ENCODE measurements at places on chromosomes 1 and 21.

GRCh38 chr1:118300808-118301207 lies 115.8 kb upstream of the SPAG17 start:
- DNase-seq: no peak

GRCh38 chr1:31410871-31411270 lies 2.1 kb upstream of the SERINC2 start:
- DNase-seq: no peak

DNA sequence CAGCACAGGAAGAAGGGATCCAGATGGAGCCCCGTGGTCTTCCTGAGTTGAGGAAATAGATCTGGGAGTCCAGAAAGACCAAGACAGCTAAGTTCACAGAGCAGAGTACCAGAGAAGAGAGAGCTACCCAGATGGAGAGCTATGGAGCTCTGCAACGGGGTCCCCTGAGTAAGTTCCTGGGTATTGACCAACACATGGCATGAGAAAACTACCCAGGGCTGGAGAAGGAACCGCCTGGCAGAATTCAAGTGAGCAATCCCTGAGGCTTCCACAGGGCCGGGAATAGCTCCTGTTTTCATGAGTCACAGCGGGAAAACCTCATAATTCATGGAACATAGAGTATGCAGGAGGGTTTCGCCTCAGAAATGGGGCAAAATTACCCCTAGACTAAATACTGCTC lies 19.7 kb downstream of the STPG1 start:
- DNase-seq: no peak

DNA sequence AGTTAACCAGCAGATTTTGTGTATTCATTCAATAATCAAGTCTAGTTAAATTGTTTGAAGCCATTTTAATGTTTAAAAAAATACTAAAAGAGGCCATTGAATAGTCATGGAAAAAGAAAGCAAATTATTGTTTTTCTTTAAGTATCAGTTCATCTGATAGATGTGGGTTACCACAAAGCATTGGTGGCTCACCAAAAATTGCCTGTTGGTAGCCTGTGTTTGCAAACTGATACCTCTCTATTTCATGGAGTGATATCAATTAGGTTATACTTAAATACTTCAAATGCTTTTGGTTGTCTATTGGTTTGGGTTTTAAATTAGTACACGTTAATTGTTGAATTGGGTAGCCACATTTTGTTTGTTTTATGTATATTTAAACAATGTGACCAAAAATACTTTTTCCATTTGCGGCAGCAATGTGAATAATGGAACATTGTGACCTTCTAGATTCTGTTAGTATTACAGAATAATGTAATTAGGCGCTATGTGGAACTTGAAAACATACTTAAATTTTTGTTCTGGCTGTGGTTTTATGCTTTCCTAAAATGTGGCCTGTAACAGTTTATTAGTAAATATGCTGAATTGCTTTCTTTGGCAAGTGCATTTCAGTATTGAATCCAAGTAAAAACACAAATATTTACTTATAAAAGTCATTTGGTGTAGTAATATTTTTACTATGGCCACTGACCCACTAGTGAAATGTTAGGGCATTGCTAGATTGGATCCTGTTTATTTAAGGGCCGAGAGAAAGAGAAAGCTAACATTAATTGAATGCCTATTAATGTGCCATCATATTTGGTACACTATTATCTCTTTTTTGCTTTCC lies 37.1 kb upstream of the NBL1 start:
- no peak for DNase-seq

GRCh38 chr21:41600116-41600515 lies 92.2 kb upstream of the TMPRSS2 start:
- no peak for DNase-seq

DNA sequence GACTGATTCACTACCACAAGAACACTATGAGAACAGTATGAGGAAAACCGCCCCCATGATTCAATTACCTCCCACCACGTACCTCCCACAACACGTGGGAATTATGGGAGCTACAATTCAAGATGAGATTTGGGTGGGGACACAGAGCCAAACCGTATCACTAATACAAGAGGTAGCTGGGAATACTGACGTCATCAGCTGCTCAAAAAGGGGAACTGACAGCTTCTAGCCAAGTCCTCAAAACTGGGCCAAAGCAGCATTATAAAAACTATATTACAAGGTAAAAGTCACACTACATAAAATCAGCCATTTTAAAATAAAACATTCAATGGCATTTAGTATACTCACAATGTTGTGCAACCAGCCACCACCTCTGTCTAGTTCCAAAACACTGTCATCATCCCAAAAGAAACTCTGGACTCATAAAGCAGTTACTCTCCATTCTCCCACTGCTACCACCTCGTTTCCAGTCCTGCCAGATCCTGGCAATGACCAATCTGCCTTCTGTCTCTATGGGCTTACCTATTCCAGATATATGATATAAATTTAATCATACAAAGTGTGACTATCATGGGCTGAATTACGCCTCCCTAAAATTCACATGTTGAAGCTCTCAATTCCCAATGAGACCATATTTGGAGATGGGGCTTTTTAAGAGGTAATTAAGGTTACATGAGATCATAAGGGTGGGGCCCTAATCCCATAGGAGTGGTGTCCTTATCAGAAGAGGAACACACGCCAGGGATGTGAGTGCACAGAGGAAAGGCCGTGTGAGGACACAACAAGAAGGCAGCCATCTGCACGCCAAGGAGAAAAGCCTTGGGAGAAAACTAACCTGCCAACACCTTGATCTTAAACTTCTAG lies 192.1 kb downstream of the SETD4 start:
- DNase-seq: no peak

- DNase-seq: no peak
These were observed 103.3 kb downstream of the RABGAP1L start for GRCh38 chr1:174262349-174263241.

GRCh38 chr1:179818743-179819173 lies 58.8 kb downstream of the TOR1AIP2 start:
- no peak for DNase-seq

DNA sequence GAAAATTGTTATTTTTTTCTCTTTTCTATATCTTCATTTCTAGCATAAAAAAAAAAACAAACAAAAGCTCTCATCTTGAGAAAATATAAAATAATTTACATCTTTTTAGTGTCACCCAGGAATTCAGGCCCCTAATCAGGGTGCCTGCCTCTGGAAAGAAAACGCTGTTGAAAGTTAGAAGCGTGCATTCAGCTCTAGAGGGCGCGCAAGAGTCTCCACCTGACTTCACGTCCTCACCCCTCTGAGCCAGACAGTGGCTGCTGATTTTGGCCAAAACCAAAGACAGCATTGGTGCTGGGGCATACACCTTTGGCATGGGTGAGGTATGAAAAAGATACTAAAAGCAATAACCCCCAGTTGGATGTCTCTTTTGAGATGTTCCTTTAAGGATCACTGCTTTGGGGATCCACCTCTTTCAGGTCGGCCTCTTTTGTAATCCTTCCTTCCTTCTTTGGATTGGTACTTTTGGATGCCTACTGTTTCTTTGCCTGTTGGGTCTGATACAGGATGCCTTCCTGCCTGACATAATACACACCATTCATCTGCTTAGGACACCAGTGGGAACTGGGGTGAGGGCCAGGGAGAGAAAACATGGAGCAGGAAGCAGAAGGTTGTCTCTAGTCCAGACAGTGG lies 77.6 kb upstream of the CHRM3 start:
- DNase-seq: no peak

GRCh38 chr1:199851439-199852140 lies 175.9 kb upstream of the NR5A2 start:
- no peak for DNase-seq

DNA sequence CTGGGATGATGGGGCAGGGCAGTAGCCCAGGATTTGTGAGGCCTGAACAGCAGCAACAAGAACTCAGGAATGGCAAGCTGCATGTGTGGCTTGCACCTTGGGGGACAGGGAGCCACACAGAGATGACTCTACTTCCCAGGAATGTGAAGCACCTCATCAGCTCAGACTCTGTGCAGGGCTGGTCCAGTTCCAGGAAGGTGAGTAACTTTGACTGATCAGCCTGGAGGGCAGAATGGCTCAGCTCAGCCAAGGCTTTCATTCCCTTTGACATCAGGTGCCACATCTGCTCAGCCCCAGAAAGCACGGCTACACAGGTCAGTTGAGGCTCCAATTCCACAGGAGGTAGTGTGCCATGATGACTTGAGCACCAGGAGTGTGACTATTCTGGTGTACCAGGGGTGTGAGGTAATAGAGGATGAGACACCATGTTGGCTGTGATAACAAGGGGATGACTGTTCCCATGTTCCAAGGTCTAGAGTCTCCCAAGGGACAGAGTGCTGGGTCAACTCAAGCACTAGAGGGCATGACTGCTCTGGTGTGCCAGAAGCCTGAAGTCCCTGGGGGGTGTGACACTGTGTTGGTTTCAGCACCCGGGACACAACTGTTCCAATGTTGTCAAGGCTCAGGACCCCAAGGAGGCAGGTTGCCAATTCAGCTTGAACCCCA lies 625.8 kb upstream of the ADGRL2 start:
- DNase-seq: no peak

- DNase-seq: no peak
These were observed 1.2 kb upstream of the DENND1B start for GRCh38 chr1:197776351-197777105.

DNA sequence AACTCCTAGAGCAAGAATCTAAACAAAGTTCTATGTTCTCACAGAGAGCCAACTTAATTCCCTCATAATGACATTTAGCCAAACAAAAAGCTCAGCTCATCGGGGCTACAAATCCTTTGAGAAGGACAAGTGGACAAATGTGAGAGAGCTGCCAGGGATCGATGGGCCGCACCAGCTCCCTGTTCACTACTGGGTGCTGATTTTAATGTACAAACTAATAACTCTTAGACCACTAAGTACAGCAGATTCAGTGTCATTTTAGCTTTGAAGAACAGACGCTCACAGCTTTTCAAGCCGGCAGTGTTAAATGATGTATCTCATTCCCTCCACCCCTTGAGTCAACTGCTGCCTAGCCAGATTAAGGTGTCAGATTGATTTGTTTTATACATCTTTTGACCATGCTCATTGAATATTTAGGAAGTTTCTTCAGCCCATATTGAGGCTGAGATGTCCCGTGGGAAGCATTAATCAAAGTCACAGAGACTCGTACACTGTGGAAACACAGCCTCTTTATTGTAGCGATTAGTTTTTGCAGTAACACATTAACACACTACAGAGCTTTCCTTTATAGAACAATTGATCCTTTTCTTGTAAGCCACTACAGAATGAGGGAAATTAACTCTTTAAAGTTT lies 21.1 kb downstream of the PROX1 start:
- DNase-seq: no peak

- no peak for DNase-seq
These were observed at the start of gene PGLYRP4 for GRCh38 chr1:153348511-153349362. PGLYRP4 (minus strand) TSS chr1:153348841; CDS start chr1:153347932, 909 bp downstream.

GRCh38 chr1:218510153-218510772 lies 165.1 kb downstream of the TGFB2 start:
- no peak for DNase-seq

DNA sequence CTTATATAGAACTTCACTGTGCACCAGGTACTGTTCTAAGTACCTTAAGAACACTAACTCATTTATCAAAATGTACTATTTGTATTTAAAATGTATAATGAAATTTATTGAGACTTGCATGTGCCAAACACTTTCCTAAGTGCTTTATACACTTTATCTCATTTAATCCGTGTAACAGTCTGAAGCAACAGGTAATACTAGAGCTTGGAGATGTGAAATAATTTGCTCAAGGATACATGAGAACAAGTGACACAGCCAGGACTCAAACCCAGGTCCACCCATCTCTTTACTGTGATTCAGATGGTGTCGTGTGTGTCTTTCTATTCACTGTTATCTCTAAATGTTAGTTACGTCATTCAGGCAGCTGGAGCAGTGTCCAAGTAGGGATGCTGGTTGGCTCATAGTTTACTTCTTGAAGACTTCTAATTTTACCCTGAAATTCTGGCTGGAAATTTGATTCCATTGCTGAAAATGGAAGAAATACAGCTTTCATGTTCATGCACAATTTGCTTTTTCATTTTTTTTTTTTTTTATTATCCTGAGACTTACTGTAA lies 169.7 kb upstream of the UBE2U start:
- DNase-seq: no peak

DNA sequence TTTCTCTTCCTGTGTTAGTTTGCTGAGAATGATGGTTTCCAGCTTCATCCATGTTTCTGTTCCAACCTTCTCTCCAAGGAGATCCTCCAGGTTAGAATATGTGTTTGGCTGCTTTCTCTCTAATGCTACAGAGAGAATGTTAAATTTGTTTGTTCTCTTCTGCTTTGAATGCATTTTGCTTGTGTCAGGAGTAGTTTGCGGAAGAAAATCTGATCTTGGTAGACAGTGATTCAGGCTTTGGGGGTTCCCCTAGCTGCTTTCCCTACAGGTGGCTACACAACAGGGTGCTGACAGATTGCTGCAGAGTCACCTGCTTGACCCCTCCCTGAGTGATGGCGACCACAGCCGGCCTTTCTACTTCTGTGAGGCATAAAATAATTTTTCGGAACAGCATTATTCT lies 41.8 kb downstream of the MACO1 start:
- DNase-seq: no peak

- peak; percentile 52 for DNase-seq
These were observed 107.5 kb downstream of the HIVEP3 start for GRCh38 chr1:41811051-41811795.

DNA sequence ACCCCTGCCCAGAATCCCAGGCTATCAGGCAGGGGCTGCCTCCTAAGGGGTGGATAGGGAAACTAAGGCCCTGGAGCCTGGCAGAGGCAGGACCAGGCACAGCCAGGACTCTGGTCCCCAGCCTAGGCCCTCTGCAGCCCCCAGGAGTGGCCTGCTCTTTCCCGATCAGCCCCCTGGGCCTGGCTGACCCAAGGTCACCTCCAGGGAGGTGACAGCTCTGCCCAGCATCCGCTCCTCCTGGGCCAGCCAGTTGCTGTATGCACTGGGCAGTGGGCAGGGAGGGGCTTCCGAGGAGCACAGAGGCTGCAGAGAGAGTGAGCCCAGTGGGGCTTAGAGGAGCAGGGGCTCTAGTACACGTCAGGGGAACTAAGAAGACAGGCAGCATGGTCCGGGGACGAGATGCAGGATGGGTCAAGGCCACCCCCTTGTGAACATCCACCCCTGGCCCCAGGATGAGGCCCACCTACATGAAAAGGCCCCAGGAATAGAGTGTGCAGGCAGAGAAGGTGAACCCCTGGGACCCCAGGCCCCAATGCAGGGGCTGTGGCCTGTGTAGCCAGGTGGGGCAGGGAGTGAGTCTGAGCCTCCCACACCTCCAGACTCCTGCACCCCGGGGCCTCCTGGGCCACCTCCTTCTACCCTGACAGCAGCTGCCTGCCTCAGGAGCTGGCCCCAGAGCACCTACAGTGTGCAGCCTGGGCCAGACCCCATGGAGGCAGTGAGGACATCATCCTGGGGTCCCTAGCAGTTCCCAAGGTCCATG lies 32.8 kb downstream of the WNT9A start:
- DNase-seq: no peak

- DNase-seq: no peak
These were observed 26.2 kb downstream of the UBIAD1 start for GRCh38 chr1:11299225-11299574.

DNA sequence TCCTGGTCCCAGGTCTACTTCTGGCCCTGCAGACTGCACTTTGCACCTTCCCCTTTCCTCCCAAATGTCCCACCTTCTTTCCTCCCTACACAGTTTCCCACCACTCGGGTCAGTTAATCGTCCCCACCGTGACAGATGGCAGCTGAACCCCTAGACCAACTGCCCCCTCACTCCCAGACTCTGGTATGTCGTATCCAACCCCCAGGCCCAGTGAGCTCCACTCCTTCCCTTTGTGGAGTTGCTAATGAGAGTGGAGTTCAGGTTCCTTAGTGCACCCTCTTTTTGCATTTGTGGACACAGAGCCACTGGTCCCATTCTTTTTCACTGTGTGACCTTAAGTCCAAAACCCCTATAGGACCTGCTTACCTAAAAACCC lies 1.8 kb downstream of the MAN1C1 start:
- no peak for DNase-seq

All from stimulated activated CD8-positive, alpha-beta memory T cell treated with anti-CD3 and anti-CD28 coated beads, Interleukin-4, amount 100 ng/mL, for 4 hours (primary cell).